ENCODE measurements at places on chromosomes 1 and 21.

GRCh38 chr1:18552631-18553030, 71.9 kb downstream of the KLHDC7A start:
- no peak for DNase-seq

- DNase-seq: no peak
Observed at GRCh38 chr1:175793617-175794016, 50.2 kb upstream of the TNR start.

- no peak for DNase-seq
Observed at GRCh38 chr1:116532671-116533428, 38.0 kb downstream of the CD58 start.

DNA sequence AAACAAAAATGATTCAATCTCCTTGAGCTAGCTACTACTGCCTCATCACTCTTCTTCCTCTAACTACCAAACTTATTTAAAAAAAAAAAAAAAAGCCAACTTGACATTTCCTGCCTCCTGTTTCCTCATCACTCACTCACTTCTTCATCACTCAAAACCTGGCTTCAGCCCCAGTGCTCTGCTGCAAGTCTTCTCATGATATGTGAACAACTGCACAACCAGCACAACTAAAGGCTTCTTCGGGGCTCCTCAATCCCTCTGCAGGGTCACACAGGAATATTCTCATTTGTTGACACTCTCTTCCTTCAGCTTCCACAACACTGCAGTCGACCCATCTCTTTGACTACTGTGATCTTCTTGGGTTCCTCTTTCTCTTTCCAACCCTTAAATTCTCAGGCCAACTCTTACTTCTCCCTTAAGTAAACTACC, 7.6 kb downstream of the MTF1 start:
- no peak for DNase-seq

DNA sequence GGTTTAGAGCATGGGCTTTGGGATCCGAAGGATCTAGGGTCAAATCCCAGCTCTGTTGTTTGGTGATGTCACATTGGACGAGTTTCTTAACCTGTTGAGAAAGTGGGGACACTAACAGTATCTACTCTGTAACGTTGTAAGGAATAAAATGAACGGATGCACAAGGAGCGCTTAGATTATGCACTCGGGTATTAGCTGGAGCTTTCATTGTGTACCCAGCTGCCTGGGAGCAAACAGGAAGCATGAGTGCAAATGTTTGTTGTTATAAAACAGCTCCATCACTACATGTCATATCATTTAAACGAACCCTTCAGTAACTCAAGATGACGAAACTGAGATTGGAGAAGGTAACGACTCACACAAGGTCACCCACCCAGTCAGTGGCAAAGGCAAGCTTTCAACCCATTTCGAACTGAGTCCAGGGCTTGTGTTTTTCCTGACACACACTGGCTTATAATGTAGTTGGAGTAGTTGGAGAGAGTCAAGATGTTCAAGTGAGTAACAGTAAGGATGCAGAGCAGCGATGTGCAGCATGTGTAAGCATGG, 16.2 kb upstream of the SLC6A17 start:
- no peak for DNase-seq

DNA sequence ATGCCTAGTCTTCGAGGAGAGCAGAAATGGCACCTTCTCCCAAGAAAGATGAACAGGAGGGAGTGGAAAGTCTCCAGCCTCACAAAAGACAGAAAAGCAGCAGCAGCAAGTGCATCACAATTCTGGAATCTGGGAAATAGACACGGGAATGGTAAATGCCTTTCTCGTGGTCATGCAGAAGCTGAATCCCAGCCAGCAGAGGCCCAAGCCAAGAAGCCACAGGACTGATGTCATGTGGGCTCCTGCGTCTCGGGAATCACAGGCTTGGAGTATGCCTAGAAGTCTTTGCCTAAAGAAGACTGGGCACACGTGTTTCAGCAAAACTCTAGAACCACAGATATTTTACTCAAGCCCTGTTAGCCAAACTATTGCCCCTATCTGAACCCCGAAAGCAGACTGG, 260.3 kb upstream of the PLD5 start:
- DNase-seq: no peak

DNA sequence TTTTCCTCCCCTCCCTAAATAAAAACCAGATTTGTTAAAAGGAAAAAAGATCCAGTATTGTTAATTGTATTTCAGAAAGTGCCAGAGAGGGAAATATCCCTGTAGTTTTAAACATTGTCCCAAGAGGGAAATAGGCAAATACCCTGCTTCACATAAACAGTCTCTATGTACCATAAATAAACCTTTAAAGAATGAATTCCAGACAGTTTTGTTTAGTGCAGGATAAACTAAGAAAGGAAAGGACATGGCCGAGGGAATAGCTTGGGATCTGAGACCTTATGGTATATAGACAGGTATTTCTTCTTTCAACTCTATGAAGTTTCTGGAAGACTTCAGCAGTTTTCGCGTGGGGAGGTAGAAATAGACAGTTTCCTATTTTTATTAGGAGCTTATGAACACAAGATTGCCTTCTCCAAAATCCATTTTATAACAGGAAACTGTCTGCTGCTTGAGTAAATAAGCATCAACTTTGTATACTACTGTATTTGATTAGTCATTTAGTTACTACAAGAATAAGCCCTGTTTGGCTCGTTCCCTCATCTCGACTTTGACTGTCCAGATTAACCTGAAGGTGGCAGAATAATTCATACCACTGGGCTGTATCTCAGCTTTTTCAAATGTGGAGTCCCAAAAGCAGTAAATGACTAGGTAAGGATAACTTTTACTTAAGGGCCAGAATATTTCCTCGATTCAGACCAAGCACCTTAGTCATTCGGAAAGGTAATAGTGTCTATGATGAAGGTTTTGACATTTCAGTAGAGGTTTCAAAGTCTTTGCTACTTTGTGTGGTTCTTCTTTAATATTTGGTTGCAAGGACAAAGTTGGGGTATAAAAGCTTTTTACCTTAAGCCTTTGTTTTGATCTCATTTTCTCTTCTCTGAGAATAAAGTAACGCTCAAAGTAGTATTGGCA, 177.5 kb downstream of the VPS13D start:
- no peak for DNase-seq

DNA sequence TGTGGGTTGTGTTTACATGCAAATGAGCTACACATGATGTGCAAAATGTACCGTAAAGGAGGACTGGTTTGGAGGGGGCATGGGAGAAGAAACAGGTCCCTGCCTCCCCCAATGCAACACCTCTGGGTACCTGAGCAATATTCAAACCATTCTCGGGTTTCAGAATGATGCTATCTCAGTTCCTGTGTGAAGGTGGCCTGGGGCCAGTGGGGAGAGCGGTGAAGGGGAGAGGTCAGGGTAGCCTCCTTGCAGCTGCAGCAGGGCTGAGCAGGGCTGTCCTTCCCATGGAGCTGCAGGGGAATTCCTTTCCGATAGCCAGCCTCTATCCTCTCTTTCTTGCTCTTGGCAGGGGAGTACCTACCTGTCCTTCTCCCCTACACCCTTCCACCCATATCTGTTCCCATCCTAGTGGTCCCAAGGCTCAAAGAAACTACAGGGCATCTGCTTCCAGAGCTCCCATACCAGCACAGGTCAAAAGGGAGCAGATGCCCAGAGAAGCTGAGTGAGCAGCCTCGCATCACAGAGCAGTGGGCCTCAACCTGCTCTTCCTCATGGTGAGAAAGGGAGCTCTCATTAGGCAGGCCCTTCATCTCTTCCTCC, 11.9 kb downstream of the MEF2D start:
- no peak for DNase-seq

DNA sequence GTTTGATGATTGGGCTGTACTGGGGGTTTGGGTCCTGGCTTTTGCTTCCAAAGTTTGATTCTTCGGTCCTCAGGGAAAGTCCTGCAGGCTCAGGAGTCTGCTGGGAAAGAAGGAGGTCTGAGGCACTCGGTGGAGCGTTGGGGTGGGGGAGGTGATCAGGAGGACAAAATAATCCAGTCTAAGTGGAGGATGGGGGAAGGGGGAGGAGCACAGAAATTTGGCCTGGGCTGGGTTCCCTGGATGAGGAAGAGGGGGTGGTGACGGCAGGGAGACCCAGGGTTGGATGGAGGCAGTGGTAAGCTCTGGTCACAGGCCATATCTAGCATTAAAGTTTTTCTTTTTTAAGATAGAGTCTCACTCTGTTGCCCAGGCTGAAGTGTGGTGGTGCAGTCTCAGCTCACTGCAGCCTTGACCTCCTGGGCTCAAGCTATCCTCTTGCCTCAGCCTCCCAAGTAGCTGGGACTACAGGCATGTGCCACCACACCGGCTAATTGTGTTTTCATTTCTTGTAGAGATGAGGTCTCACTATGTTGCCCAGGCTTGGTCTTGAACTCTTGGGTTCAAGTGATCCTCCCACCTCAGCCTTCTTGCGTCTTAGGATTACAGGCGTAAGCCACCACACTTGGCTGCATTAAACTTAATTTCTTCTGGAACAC, 6.8 kb downstream of the SH2D2A start:
- DNase-seq: no peak

- no peak for DNase-seq
Observed at GRCh38 chr21:43273016-43273707, 104.4 kb downstream of the CRYAA start.

DNA sequence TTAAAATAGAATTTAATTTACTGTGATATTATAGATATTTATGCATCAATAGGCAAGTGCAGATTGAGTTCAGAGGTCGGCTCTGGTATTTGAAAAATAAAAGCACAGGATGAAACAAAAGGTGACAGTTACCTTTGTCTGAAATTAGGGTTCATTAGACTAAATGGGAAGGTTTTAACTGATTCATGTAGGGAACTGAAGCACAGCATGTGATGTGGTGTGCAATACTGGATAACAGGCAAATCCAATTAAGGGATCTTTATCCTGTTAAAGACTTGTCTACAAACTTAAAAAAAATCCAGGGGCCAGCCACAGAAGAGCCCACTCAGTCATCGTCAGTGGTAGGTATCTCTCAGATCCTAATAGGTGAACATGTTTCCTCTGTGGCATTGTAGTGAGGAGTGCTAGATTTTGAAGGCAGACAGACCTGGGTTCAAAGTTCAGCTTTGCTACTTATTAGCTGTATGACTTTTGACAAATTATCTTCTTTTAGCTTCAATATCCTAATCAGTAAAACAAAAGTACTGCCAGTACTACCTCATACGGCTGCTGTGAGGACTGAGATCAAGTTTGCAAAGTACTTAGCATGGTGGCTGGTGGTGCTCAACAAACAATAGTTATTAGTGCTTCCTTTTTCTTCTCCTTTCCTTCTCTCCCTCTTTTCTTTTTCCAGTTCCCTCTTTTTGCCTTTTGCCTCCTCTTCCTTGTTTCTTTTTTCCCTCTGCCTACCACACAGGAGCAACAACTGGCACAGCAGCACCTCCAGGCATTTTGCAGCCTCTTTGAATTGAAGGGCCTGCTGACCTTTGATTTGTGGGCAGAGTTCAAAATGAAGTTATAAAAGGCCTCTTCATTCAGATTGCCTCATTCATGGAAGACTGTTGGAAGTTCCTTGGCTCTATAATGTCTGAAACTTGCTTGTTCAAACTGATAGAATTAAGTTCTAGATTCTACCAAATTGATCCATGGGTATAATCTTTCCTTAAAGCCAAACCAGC, 44.9 kb upstream of the FOXD3 start:
- DNase-seq: no peak

- no peak for DNase-seq
Observed at GRCh38 chr1:172453153-172453545, 9.3 kb upstream of the PIGC start.

GRCh38 chr1:215220346-215220745, 137.8 kb downstream of the KCNK2 start:
- no peak for DNase-seq

DNA sequence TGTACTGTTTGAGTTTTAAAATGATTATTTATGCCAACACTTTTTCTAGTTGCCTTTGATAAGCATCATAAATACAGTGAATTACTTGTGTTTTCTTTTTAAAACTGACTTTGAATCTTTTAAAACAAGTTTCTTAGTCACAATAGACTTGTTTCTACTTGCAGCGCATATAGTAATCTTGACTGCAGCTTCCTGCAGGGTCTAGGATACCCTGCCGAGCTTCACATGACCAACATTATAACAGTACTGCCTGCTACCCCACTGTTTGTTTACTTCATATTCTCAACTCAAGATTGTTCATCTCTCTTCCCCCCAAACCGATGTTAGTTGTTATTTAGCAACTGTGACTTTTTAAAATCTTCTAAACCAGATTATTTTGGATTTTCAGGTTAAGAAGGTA, 751.3 kb upstream of the NEGR1 start:
- no peak for DNase-seq

- no peak for DNase-seq
Observed at GRCh38 chr1:228318823-228319241, 87.8 kb downstream of the TRIM11 start.

GRCh38 chr1:113391649-113392271, 1.4 kb downstream of the MAGI3 start:
- DNase-seq: no peak

GRCh38 chr1:212951947-212952640, 1.8 kb downstream of the VASH2 start:
- DNase-seq: no peak

DNA sequence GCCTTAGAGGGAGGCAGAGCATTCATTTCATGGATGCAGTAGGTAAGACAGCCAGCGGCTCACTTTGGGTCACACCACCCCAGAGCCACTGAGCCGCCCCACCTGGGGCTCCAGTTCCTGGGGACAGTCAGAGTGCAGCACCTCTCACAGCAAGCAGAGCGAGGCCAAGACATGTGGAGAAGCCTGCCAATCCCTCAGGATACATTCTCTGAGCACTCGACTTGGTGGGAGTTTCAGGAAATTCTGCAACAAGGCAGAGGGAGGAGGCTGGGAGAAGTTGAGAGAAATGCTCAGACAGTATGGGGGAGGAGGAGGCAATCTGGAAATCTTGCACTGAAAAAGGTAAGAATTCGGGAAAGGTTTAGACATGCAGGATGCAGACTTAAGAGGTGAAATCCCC, 60.8 kb upstream of the WLS start:
- no peak for DNase-seq

DNA sequence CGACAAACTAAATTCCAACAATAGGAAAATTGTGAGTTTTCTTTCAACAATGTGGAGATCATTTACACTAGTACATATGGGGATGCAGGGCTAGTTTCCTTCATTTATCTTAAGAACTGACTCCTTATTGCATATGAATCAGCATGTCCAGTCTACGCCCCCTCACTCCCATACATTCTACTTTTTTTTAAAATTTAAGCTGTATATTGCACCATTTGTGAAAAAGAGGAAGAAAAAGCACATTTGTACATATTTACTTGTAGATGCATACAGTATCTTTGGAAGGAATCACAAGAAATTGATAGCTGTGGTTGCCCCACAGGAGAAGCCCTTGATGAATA, 15.9 kb downstream of the VPS26C start:
- no peak for DNase-seq

GRCh38 chr1:227317523-227318015, 723 bp downstream of the CDC42BPA start:
- DNase-seq: no peak

- no peak for DNase-seq
Observed at GRCh38 chr1:222680080-222680479, 32.2 kb downstream of the AIDA start.

DNA sequence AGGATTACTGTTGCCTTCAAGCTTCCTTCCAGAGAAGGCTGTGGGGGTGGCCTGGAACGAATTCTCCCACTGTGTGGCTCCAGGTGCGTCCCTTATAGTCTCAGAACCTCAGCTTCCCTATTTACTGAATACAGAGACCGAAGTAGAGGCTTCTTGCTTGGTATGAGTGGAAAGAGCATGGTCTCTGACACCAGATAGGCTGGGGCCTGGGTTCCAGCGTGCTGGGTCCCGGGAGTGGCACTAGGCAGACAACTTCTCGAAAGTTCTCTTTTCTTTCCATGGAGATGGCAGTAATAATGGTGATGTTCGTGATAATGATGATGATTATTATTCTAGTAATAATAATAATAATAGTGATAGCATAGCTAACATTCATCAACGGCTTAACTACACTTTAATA, 161.7 kb downstream of the PTPRU start:
- no peak for DNase-seq

Data from activated naive CD4-positive, alpha-beta T cell (primary cell).